ENCODE measurements at places on chromosomes 2 and 18. TPM values are rescaled to one million over a fixed set of nuclear protein-coding genes. Genes with fewer than 3 reads are reported as not detected.

Gene PLGLB1
- total RNA-seq: not detected

Gene MC5R
- total RNA-seq: not detected

Gene AGXT
- total RNA-seq: not detected

Gene ALPP
- total RNA-seq: not detected

Gene DNER
- 2.7 TPM for total RNA-seq

Gene LIPG
- total RNA-seq: 173 TPM

GRCh38 chr2:130963196-130963848, 126.6 kb downstream of the ARHGEF4 start:
- DNase-seq: no peak

DNA sequence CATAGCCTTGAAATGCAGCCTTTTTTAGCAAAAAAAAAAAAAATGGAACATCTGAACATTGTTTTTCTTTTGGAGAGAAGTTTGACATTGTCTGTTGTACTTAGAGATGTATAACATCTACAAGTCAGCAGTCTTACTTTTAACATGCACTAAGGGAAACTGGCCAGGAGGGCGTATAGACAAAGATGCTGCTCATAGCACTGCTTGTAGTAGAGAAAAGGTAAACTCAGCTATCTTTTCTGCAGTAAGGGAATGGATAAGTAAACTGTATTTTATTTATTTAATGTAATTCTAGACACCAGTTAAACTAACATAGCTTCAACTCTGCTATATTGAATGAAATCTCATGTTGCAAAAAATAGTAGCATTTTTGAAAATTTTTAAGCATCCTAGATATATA, 489.6 kb downstream of the PTPRM start:
- no peak for DNase-seq

DNA sequence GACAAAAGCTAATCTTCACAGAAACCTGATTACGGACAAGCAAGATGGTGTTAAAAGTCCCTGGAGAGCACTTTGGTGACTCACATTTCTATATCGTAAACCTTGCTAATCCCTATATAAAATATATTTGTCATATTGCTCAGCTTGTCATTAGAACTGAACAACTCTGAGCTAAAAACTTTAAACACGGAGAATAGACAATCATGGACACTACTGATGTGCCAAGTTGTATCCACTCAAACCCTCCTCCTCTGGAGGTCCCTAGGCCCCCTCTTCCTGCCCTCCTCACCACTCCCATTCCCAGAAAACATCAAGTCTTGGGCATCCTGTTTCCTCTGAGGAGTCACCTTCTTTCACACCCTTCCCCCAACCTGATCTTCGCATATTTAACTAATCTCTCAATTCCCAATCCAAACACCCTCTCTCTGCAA, 138.7 kb upstream of the PID1 start:
- no peak for DNase-seq

- DNase-seq: no peak
Measured at GRCh38 chr2:96501471-96501874, 3.7 kb downstream of the NEURL3 start.

DNA sequence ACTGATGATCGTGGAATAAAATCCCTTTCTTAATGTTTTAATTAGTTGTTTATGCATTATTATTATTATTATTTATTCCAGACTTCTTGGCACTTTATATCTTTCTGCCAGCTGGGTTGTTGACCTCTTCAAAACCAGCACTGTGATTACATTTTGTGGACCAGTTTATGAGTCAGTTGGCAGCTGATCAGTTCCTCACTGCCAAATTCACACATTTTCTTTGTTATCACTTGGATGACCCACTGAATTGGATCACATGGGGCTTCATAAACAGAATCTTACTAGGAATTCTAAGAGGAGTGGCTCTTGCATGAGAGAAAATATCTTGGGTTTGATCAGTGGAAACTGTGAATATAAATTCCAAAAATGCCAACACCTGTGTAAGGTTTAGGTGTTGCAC, 321.8 kb upstream of the SPRED2 start:
- peak; percentile 30 for DNase-seq

DNA sequence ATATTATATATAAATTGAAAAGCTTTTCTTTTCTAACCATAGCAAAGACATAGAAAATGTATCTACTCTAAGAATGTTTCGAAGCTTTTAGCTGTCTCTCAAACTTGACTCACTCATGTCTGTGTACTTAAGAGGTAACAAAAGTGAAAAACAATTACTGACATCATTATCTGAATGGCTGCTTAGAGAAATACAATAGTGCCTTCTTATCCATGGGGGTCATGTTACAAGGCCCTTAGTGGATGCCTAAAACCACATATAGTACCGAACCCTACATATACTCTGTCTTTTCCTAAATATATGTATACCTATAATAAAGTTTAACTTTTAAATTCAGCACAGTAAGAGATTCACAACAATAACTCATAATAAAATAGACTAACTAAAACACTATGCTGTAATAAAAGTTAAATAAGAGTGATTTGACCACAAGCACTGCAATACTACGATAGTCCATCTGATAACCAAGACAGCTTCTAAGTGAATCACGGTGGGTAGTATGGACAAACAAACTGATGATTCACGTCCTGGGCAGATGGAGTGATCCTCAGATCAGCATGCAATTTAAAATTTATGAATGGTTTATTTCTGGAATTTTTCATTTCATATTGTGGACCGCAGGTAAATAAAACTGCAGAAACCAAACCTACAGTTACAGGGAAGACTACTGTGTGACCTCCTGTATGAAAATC, 246.2 kb downstream of the XIRP2 start:
- no peak for DNase-seq

GRCh38 chr2:217687771-217688170, 315.0 kb downstream of the TNS1 start:
- DNase-seq: no peak

- no peak for DNase-seq
Measured at GRCh38 chr18:63879709-63880108, 7.8 kb upstream of the SERPINB2 start.

GRCh38 chr2:131756141-131756907, 228.6 kb downstream of the CCDC74A start:
- DNase-seq: no peak

DNA sequence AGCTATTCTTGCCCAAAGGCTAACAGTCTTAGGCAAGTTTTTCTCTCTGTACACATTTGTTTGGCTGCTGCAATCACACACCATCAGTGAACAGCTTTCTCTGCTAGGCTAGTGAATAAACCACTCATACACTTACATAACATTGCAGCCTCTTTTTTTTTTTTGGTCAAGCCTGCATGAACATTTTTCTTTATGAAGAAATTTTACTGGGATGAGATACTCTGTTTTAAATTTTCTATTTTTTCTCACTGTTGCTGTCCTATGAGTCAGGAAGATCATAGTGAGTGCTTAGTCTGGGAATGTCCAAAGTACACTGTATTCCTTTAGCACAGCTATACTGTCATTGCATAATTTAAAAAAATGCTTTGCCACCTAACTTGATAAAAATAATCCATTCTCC, 58.5 kb downstream of the ROCK1 start:
- DNase-seq: peak; percentile 50

DNA sequence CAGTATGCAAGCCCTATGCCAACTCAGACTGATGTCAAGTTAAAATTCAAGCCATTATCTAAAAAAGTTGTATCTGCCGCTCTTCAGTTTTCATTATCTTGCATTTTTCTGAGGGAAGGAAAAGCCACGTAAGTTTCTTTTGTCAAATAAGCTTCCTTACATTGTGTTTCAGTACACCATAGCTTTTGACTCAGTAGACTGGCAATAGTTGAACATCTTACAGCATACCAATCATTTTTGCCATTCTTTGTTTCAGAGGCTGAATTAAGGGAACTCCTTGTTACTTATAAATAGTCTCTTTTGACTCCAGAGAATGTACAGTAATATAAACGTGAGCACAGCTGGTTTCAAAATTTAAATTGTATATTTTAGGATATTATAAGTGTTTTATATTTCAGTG, 120.6 kb downstream of the EHBP1 start:
- no peak for DNase-seq

DNA sequence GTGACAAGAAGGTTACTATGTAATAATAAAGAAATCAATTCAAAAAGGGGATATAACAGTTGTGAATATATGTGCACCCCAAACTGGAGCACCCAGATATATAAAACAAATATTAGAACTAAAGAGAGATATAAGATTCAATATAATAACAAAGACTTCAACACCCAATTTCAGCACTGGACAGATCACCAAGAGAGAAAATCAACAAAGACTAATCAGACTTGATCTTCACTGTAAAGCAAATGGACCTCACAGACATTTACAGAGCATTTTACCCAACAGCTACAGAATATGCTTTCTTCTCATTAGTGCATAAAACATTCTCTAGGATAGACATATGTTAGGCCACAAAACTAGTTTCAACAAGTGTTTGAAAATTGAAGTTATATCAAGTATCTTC, 287.7 kb downstream of the DSC3 start:
- no peak for DNase-seq

GRCh38 chr18:36127836-36128529, 1.2 kb downstream of the SLC39A6 start:
- no peak for DNase-seq

DNA sequence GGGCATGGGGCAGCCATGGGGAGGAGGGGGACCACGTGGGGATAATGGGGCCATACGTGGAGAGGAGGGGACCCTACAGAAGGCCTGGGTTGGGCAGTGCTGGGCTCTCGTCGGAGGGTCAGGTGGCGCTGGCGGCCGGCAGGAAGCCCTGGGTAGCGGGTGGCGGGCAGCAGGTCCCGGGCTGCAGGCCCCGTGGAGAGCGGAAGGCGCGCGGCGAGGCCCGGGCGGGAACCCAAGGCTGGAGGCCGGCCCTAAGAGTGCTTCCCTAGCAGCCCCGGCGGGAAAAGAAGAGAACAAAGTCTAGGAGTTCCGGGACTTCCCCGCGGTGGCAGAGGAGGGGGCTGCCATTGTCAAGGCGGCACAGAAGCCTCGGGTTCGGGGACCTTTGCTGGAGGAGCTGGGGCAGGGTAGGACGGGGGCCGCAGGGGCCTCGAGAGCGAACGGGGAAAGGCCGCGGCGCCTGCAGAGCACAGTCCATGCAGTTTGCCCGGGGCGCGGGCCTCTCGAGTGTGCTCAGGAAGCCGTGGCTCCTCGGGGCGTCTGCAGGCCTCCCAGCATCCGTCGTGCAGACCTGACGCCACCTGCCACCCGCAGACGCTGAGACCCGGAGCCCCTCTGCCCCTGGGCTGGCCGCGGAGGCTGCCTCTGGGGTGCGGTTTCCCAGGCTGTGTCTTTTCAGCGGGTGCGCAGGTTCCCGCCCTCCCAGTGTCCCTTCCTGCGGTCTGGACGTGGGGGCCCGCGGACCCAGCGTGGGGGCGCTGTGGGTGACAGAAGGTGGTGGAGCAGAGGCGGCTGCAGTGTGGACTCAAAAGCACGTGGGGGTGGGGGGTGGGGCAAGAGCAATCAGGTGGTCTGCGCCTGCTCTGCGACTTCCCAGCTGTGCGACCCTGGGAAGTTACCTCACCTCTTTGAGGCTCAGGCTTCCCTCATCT, 19.4 kb upstream of the NCL start:
- DNase-seq: no peak

GRCh38 chr2:8144131-8144631, 537.7 kb upstream of the ID2 start:
- DNase-seq: no peak

DNA sequence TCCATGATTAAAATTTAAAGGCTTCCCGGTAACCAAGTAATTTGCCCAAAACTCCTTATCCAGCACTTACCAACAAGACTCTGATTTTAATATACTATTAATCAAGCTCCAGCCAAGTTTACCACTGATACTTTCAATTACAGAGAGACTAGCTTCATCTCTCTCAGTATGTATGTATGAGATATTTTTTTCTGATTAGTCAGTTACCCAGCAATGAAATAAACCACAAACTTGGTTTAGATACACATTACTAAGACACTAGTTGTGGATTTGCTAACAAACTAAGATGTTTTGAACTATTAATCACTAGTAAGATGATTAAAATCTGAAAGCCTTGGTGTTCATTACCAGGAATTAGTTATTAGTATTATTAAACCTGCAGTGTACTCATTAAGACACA, 1272.2 kb upstream of the ACVR2A start:
- DNase-seq: no peak

- no peak for DNase-seq
Measured at GRCh38 chr2:21646345-21646744, 522.6 kb downstream of the TDRD15 start.

DNA sequence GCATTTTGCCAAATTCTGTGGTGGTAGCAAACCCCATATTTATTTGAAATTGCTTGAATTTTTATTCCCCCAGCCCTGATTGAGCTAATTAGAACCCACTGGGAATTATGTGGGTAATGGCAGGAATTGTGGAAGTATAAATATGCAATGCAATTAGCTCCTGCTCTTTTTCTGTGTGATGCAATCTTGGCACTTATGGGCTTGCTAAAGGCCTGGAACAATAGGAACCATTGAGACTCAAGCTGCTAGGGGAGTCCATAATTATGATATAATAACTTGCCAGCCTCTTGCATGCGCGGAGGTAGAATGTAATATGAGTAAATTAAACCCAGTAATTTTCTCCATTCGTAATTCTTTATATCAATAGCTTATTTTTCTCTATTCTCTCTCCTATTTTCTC, 267.6 kb upstream of the THSD7B start:
- DNase-seq: no peak

GRCh38 chr2:184756161-184756560, 157.8 kb downstream of the ZNF804A start:
- no peak for DNase-seq

- no peak for DNase-seq
Measured at GRCh38 chr18:61727241-61728193, 165.3 kb downstream of the RNF152 start.

DNA sequence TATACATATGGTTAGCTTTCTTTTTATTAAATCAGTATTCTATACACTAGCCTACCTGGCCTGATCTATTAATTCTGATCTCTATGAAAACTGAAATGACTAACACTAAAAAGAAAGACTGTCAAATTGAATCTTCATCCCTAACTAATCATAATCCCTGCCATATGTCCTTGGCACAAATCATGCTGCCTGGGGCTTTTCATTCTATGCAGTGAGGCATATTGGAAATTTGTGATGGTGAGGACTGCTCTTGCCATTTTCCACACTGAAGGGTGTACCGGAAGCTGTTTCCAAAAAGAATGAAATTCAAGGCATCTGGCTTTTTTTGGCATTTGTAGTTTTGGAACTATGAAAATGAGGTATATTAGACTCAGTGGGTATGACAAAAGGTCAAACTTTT, 39.7 kb downstream of the RAPGEF4 start:
- no peak for DNase-seq

DNA sequence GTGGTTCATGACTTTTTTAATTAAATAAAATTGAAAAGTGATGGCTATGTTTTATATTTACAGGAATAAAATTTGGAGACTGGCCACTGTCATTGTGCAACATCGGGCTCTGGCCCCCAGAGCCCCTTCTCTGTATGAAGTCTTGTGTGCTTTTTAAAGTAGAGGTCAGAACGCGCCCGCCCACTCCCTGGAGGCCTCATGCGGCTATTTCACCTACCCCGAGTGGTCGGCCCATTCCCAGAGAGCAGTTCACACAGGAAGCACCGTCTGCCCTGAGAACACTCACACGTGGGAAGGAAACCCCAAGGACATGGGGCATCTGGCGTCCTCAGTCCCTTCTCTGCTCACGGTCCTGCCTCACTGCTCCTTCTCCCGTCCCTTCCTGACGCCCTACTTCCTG, 296.9 kb upstream of the SALL3 start:
- no peak for DNase-seq

Measured in epithelial cell of proximal tubule (primary cell).